ENCODE measurements at places on chromosomes 2 and 18.

- DNase-seq: no peak
Observed at GRCh38 chr18:77262643-77263465, 13.2 kb downstream of the GALR1 start.

GRCh38 chr2:11656671-11657101 lies 13.3 kb downstream of the NTSR2 start:
- no peak for DNase-seq

DNA sequence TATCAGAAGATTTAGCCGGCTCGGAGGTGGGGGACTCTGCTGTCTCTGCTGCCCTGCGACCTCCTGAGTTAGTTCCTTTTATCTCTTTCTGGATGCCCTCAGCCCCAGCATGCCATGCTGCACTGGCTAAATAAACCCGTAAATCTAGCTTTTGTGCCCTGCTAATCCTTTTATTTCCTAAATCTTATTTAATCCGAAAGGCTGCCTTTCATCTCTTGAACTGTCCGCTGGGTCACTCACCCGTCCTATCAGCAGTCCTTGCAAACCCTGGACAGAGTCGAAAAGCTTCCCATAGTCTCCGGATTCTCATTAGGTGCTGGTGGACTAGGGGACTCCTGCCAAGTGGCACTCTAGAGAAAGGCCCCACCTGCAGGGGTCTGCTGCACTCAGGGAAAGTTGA lies 122.0 kb upstream of the APCDD1 start:
- DNase-seq: no peak

- DNase-seq: no peak
Observed at GRCh38 chr2:145961846-145962245, 1441.9 kb upstream of the ZEB2 start.

DNA sequence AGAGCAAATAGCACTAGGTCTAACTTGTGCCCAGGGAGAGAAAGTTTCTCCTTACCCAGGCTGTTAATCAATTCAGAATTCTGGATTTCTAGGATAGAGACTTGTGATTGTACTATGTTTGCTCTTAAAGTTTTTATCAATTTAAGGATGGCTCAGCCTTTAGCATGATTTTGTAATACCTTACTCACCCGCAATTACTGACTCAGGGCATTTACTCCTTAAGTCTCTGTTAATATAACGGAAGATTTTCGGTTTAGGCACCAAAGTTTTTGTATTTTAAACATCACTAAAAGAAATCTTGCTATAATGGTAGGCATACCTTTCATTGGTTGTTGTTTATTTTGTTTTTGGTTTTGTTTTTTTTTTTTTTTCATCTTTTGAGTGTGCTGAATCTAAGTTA lies 358.2 kb downstream of the RBM43 start:
- no peak for DNase-seq

DNA sequence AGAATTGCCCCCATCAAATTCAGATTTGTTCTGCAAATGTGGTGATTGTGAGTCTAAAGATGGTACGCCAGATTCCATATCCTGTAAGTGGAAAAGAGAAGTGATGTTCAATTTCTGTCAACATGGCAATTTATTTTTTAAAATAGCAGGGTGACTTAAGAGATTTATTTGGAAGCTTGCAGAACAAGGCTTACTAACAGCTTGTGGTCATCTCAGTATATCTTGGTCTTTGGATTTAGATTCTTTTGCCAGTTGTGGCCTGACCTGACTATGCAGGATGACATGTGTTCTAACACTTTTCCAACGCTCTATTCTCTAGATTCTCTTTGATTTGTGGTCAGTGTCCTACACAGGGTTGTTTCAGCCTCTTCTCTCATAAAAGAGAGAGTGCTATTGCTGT lies 74.4 kb downstream of the MAP3K20 start:
- DNase-seq: no peak
